NCI-H1417 treated with DMSO at 0.1 percent for 48 hours (cell line): ENCODE measurements at places on chromosomes 16 and 17.

- no peak for DNase-seq
Observed at GRCh38 chr17:7849751-7850504, 4.9 kb upstream of the TMEM88 start.

GRCh38 chr17:83191388-83192160 is 112.2 kb downstream of the METRNL start:
- DNase-seq: no peak

GRCh38 chr17:46847204-46848191 is 3.9 kb upstream of the WNT9B start:
- DNase-seq: no peak

DNA sequence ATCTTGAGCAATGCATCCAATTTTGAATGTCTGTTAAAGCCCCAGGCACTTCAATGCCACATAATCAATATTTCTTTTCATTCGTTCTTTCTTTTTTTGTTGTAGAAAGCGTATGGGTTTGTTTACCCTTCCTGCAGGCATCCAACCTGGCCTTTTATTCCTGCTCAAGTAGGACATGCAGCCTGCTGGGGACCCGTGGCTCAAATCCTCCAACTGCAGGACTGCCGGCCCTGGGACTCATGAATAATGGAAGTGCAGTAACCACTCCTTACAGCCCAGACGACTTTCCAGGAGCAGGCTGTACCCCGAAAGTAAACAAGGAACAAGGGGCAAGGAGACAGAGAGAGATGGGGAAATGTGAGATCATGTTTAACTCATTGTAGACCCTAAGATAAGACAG is 126.4 kb downstream of the SALL1 start:
- DNase-seq: no peak

GRCh38 chr17:40325156-40326013 is 16.4 kb downstream of the RARA start:
- no peak for DNase-seq

- no peak for DNase-seq
Observed at GRCh38 chr16:12951976-12952375, 50.6 kb downstream of the SHISA9 start.

DNA sequence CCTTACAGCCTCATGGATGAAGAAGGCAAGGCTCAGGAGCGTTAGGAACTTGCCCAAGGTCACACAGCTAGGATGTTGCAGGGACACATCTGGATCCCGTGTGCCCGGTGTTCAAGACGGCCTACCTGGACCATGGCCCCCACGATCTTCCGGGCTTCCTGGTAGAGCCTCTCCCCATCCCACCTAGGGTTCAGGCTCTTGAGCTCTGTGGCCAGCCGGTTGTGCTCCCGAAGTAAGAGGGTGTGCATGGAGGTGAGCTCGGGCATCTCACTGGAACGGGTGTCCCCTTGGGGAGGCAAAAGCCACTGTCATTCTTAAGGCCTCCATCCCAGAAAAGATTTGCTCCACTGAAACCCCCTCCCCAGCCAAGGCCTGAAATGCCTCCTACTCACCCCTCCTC is 5.3 kb downstream of the MPO start:
- no peak for DNase-seq

- DNase-seq: no peak
Observed at GRCh38 chr17:42288803-42289610, 709 bp downstream of the STAT5A start.

GRCh38 chr16:1494129-1494640 is 1.0 kb downstream of the TELO2 start:
- DNase-seq: no peak
